Stimulated activated naive B cell treated with anti-CD40 and anti-IgM and Interleukin-4, amounts not matched to agents 10 μg/mL and 1 μg/mL and 100 μg/mL, for 72 hours (primary cell): ENCODE measurements at places on chromosomes 3 and 15.
A peak's percentile ranks its signal among the peaks of the same experiment; 100 is the strongest.

GRCh38 chr15:40392986-40393948 lies 10.7 kb downstream of the KNSTRN start:
- peaks cover 8% of the 10 kb centered on the region for H3K4me1 ChIP-seq
- H3K4me3 ChIP-seq: no peak overlapping the region
- H3K36me3 ChIP-seq: peaks cover 40% of the 10 kb centered on the region
- no peaks in the 10 kb centered on the region for H3K27me3 ChIP-seq

DNA sequence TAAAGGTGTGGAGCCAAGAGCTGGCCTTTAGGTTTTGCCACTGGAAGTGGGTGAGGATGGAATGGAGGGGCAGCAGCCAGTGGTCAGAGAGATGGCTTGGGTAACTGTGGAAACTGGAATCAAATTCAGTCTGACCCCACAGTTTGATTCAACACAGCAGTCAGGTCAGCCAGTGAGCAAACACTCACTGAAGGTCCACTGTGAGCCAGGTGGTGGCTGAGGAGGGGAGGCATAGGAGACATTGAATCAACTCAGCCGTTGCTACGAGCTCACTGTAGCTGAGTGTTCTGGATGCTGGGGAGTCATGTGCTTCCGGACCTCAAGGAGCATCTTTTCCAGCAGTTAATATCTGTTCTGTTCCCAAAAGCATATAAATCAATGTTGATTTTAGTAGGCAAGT lies 37.5 kb downstream of the LPP start:
- peaks cover 48% of the 10 kb centered on the region for H3K36me3 ChIP-seq
- no peaks in the 10 kb centered on the region for H3K27me3 ChIP-seq
- H3K27ac ChIP-seq: no peak overlapping the region
- peaks cover 30% of the 10 kb centered on the region for H3K4me1 ChIP-seq

- no peak overlapping the region for H3K4me3 ChIP-seq
- H3K4me1 ChIP-seq: no peaks in the 10 kb centered on the region
- no peaks in the 10 kb centered on the region for H3K27me3 ChIP-seq
- H3K27ac ChIP-seq: no peak overlapping the region
- DNase-seq: no peak
These were observed 21.4 kb downstream of the CACNA2D2 start for GRCh38 chr3:50481992-50482391.

DNA sequence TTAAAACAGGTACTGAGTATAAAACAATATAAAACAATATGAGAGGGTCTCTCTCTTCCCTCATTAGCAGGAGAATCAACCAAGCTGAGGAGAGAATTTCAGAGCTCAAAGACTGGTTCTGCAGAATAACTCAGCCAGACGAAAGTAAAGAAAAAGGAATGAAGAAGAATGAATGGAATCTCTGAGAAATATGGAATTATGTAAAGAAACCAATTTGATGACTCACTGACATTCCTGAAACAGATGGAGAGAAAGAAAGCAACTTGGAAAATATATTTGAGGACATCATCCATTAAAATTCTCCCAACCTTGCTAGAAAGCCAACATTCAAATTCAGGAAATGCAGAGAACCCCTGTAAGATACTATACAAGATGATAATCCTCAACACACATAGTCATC lies 630.9 kb downstream of the PYDC2 start:
- no peak overlapping the region for H3K4me3 ChIP-seq
- H3K27ac ChIP-seq: no peak overlapping the region
- no peaks in the 10 kb centered on the region for H3K36me3 ChIP-seq
- no peak for DNase-seq
- no peaks in the 10 kb centered on the region for H3K27me3 ChIP-seq

DNA sequence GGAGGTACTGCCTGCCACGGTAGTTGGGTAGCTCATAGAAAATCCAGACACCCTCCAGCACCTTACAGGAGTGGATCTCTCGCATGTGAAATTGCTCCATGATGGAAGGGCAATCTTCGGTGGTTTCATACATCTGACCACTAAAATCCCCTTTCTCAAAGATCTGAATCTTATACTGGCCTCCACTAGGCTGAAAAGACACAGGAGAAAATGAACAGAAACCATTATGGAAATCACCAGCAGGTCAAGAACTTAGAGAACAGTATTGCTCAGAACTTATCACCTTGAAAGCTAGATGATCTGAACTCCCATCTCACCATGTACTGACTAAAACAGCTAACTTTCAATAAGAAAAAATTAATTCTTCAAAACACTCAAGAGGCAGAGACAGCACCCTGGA lies 5.4 kb downstream of the CRYGS start:
- H3K4me1 ChIP-seq: peaks cover 71% of the 10 kb centered on the region
- peak overlapping the region; percentile 6 for H3K4me3 ChIP-seq
- peaks cover 9% of the 10 kb centered on the region for H3K36me3 ChIP-seq
- no peak for DNase-seq
- no peaks in the 10 kb centered on the region for H3K27me3 ChIP-seq
- H3K27ac ChIP-seq: peak overlapping the region; percentile 38

- H3K27me3 ChIP-seq: peaks cover 10% of the 10 kb centered on the region
- H3K4me1 ChIP-seq: peaks cover 38% of the 10 kb centered on the region
- DNase-seq: no peak
- no peak overlapping the region for H3K27ac ChIP-seq
- H3K36me3 ChIP-seq: no peaks in the 10 kb centered on the region
- H3K4me3 ChIP-seq: peak overlapping the region; percentile 94
These were observed 1.3 kb downstream of the DMXL2 start for GRCh38 chr15:51621155-51621765.

GRCh38 chr3:180421721-180422120 lies 180.2 kb upstream of the TTC14 start:
- DNase-seq: no peak
- no peaks in the 10 kb centered on the region for H3K27me3 ChIP-seq
- no peak overlapping the region for H3K4me3 ChIP-seq
- no peak overlapping the region for H3K27ac ChIP-seq
- no peaks in the 10 kb centered on the region for H3K4me1 ChIP-seq
- no peaks in the 10 kb centered on the region for H3K36me3 ChIP-seq

- peaks cover 6% of the 10 kb centered on the region for H3K4me1 ChIP-seq
- no peaks in the 10 kb centered on the region for H3K36me3 ChIP-seq
These were observed 2.4 kb upstream of the STT3B start for GRCh38 chr3:31530039-31530959.

- no peaks in the 10 kb centered on the region for H3K36me3 ChIP-seq
- H3K27me3 ChIP-seq: peaks cover 5% of the 10 kb centered on the region
These were observed 53.2 kb downstream of the TMEM212 start for GRCh38 chr3:171896316-171896715.

GRCh38 chr3:40524222-40524567 lies 565 bp upstream of the ZNF621 start:
- H3K4me1 ChIP-seq: peaks cover 45% of the 10 kb centered on the region
- H3K4me3 ChIP-seq: peak overlapping the region; percentile 98
- peak overlapping the region; percentile 99 for H3K27ac ChIP-seq
- no peaks in the 10 kb centered on the region for H3K27me3 ChIP-seq
- DNase-seq: no peak

DNA sequence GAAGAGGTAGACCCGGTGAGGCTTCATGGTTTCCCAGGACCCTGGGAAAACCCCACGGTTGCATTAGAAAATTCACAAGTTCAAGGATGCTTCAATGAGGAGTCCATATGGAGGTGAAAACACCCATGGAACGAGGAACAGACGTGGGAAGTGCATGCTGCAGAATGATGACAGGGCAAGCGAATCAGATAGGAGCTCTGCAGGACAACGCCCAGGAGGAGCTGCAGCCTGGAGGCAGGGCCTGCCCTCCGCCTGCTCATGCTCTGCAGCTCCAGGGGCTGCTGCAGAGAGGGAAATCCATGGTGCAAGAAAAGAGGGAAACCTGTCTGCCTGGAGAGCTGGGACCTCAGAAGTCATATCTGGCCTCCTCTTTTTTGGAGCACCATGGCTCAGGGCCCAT lies 61.5 kb downstream of the NUP210 start:
- no peak for DNase-seq
- no peaks in the 10 kb centered on the region for H3K27me3 ChIP-seq
- H3K4me3 ChIP-seq: no peak overlapping the region
- H3K36me3 ChIP-seq: peaks cover 58% of the 10 kb centered on the region
